ENCODE measurements at places on chromosomes 5 and 9.
A peak's percentile ranks its signal among the peaks of the same experiment; 100 is the strongest.

- DNase-seq, result no peak
These were observed 308.0 kb downstream of the MCTP1 start for GRCh38 chr5:94976853-94977252.

- DNase-seq, result no peak
These were observed 263.4 kb upstream of the SLC30A5 start for GRCh38 chr5:68830377-68830898.

GRCh38 chr5:104344809-104345208, 782.2 kb upstream of the NUDT12 start:
- DNase-seq, result no peak

GRCh38 chr5:180844432-180844831, 16.6 kb downstream of the ZFP62 start:
- DNase-seq, result no peak

DNA sequence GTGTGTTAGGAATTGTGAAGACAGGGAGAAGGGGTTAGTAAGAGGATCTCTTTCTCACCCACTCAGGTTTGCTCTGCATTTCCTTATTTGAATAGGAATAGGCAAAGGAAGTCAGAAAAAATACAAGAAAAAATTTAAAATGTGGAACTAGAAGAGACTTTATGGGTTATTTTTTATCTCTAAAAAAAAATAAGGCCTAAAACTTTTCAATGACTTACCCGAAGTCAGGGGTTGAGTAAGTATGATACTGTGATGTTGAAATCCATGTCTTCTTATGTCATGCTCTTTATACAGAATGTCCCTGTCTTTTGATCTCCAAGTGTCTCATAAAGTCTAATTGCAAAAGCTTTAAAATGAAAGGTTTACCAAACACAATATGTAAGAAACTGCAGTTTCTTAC, 148.3 kb upstream of the PIK3R1 start:
- DNase-seq, result no peak

DNA sequence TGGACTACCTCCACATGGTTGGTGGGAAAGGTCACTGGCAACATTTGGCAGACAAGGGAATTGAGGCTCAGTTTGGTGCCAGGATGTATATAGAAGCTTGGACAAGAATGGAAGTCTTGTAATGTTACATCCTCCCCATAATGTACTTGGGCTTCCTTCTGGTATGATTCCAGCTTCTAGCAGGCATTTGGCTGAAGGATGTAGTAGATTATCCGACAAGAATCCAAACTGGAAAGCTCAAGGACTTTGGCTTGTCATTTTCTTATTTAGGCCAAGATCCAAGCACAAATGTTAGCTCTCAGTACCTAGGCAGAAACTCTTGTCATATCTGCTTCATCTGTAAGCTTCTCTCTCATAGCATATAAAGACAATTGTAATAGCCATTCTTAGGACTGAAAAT, 209.1 kb downstream of the MAPKAP1 start:
- DNase-seq, result no peak

- peak; percentile 51 for DNase-seq
These were observed 32.5 kb downstream of the ANXA1 start for GRCh38 chr9:73183917-73184861.

DNA sequence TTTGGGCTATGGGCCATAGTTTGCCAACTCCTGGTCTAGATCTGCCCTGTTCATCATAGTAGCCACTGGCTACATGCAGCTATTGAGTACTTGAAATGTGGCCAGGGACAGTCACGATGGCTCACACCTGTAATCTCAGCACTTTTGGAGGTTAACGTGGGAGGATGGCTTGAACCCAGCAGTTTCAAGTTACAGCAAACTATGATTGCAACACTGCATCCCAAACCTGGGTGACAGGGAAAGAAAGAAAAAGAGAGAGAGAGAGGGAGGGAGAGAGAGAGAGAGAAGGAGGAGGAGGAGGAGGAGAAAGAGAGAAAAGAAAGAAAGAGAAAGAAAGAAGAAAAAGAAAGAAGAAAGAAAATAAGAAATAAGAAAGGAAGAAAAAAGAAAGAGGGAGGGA, 5.1 kb upstream of the GMCL2 start:
- DNase-seq, result no peak

DNA sequence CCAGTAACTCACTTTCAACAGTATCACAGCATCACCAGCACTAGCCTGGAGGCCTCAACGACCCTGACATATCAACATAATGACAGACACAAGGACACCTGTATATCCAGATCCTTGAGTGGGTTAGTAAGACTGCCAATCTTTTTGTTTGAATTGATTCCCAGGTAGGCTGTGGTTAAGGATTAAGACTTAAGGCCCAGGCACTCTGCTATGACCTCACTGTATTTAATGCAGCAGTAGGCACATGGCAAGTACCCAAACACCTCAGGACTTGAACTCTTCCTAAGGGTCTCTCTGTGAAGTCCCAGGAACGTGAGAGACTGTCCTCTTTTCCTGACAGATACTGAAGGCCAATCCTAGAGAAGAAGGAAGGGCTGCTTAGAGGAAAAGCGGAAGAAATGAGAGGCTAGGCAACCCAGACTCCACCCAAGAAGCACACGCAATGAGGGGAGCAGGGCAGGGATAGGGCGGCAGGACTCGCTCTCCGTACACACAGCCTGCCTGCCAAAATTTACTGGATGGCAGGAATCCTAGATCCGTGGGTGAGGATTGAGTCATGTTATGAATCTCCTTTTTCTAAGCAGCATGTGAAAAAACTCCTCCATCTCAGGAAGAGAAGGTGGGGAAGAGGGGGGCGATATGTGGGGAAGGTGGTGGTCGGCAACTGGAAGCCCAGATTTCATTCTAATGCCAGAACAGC, 93.4 kb downstream of the SIL1 start:
- DNase-seq, result no peak

DNA sequence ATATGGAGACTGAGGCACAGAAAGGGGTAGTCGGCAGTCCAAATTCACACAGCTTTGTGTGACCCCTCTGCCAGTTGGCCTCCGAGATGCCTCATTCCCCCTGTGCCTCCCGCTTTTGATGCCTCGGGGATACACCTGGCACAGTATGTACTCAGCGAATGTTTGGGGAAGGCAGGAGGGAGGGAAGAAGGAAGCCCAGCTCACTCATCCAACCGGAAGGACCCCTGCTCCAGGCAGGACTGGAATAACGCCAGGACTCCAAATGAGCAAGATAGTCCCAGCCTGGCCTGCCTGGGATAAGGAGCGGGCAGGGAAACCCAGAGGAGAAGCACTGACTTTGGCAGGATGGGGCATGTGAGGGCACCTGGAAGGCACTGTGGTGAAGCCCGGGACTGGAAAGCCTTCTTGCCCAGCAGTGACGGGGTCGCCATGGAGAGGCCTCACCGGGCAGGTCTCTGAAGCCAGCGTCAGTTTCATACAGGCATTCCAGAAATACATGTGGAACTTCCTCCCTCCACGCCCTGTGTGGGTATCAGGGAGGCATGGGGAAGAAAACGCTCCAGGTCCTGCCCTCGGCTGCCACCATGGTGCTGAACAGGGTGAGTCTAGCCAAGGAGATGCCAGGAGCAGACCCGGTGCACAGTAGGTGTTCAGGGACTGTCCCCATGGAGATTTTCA, 20.3 kb downstream of the LMX1B start:
- no peak for DNase-seq

DNA sequence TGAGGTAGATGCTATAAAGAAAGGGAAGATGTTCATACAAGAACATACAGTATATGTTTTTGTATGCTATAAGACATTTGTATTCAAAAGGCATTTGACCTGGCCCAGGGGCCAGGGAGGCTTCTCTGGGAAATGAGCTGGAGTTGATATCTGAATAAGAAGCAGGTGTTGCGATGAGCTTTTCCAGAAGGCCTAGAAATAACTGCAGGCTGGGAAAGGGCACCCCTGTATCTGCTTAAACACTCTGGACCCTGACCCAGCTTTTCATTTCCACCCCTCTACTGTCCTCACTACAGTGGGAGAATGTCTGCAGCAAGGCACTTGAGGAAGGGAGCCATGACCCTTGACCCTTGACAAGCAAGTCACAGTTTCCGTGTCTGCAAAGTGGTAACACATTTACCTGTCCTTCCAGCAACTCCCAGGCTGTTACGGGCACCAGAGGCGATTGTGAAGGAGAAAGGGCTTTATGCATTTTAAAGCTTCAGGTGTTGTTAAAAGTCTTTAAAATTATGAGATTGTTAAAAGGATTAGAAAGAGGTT, 88.2 kb upstream of the PANK3 start:
- DNase-seq, result no peak

- DNase-seq, result no peak
These were observed 293.4 kb downstream of the EDIL3 start for GRCh38 chr5:84091127-84091799.

DNA sequence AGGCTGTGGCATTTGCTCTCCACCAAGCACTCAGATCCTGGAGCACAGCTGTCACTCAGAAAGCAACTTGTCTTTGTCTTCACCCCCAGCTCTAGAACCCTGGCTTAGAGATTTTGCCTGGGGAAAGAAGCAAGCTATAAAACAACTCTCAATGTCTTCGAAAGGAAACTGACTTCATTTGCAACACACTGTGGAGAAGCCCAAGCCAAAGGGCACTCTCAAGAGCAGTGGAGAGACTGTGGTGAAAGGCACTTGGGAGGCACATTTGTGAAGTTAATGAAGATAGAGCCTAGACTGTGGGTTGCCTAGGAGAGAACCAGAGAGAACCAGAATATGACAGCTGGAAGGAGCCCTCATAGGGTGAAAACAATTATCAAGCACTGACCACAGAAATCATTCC, 103.4 kb downstream of the CFAP95 start:
- DNase-seq, result no peak

- DNase-seq, result no peak
These were observed 64.5 kb downstream of the STARD4 start for GRCh38 chr5:111447822-111448221.

DNA sequence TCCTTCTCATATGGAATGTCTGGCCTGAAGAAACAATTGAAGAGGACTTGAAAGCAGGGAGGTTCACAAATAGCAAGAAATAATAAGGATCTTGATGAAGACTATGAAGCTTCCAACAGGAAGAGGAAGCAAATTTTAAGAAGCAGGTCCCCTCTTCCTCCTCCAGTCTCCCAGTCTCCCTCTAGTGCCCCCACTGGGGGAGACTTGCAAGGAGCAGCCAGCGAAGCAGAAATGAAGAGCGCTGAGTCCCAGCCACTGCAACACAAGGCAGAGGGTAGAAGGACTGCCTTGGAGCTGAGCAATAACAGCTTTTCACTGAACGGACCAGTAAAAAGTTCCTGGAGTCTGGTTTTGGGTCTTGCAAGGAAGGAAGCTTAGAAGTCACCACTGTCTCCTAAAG, 32.6 kb upstream of the ACO1 start:
- DNase-seq, result no peak
